ENCODE measurements at places on chromosomes 12 and 14. TPM values are rescaled to one million over a fixed set of nuclear protein-coding genes. Genes with fewer than 3 reads are reported as not detected.

Gene ALDH2
- total RNA-seq, result 57.2 TPM

Gene C12orf50
- not detected for total RNA-seq

Gene TBC1D30
- total RNA-seq, result 2.7 TPM

Gene SEL1L
- 68.2 TPM for total RNA-seq

Gene LRP6
- 46.2 TPM for total RNA-seq

DNA sequence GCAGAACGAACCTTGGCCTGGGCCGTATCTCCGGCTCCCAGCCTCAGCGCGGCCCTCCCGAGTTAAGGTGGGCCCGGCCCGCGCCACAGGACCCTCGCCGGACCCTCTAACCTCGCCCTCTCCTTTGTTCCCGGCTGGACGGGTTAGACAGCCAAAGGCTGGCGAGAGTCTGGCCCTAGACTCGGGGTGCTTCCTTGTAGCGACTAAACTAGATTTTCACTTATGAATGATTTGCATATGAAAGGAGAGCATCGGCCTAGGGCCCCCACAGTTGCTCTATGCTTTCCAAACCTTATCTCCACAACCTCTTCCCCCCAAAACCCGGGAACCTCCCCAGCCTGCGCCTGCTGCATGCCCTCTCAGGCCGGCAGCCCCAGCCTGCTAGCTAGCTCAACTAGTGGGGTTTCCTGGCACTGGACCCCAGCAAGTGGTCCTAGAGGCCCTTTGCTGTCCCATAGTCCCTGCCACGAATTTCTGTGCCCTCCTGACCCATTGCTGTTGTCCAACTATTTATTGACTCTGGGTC, 2.0 kb downstream of the HOXC5 start:
- no peaks in the 10 kb centered on the region for H3K27me3 ChIP-seq
- no peak overlapping the region for H3K4me3 ChIP-seq

- no peak overlapping the region for H3K4me3 ChIP-seq
- no peak overlapping the region for H3K27ac ChIP-seq
- DNase-seq, result no peak
- H3K4me1 ChIP-seq, result no peaks in the 10 kb centered on the region
These were observed 85.7 kb upstream of the USP44 start for GRCh38 chr12:95637010-95637409.

DNA sequence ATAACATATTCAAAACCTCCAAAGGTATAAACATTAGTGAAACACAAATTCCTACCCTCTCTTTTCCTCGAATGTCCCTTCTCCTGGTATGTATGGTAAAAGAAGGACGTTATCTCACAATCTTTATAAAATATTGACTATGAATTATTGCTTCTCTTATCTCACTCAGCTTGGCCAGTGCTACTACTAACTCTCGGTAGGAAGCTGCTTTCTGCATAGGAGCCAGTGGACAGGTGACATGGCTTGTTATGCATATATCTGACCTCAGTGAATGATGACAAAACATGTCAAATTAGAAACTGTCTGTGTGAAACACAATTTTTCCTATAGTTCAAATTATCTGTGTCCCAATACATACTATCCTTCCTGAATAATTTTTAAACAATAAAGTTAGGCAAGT, 48.5 kb upstream of the FLRT2 start:
- no peak overlapping the region for H3K4me3 ChIP-seq
- no peaks in the 10 kb centered on the region for H3K27me3 ChIP-seq
- H3K36me3 ChIP-seq, result no peaks in the 10 kb centered on the region
- no peak overlapping the region for H3K27ac ChIP-seq
- peaks cover 4% of the 10 kb centered on the region for H3K4me1 ChIP-seq
- DNase-seq, result no peak

- no peak for DNase-seq
- no peaks in the 10 kb centered on the region for H3K36me3 ChIP-seq
- H3K27ac ChIP-seq, result no peak overlapping the region
- H3K4me1 ChIP-seq, result no peaks in the 10 kb centered on the region
- H3K4me3 ChIP-seq, result no peak overlapping the region
These were observed 693.4 kb downstream of the NOVA1 start for GRCh38 chr14:25904446-25904845.

DNA sequence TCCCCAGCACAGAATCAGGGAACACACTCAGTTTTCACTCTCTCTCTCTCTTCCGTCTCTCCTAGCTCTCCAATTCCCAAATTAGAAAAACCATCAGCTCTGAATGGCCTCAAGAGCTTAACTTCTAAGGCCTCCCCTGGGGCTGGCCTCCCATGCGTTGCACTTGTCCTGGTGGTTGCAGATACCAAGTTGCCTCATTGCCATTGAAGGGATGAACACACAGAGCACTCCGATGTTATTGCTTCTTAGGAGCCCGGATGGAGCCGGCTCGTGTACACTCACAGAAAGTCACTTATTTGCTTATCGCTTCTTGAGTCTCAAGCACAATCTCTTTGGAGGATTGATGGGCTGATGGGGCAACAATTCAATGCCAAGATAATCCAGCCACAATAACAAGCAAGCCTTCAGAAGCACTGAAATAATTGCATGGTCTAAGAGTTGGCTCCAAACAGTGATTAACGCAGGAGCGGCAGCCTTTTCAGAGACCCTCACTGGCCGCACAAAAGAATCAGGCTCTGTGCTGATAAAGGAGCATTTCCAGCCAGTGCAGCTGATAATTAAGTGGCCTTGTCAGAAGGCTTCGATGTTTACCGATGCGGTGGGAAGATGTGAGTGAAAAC, 175.8 kb upstream of the TMEM132C start:
- H3K4me3 ChIP-seq, result no peak overlapping the region
- no peak for DNase-seq
- no peaks in the 10 kb centered on the region for H3K4me1 ChIP-seq
- H3K36me3 ChIP-seq, result no peaks in the 10 kb centered on the region
- no peaks in the 10 kb centered on the region for H3K27me3 ChIP-seq

GRCh38 chr12:15897433-15897832, 13.7 kb upstream of the DERA start:
- no peaks in the 10 kb centered on the region for H3K27me3 ChIP-seq
- no peaks in the 10 kb centered on the region for H3K4me1 ChIP-seq
- no peak for DNase-seq
- H3K4me3 ChIP-seq, result no peak overlapping the region
- H3K27ac ChIP-seq, result no peak overlapping the region

GRCh38 chr14:42965512-42965911, 1358.8 kb downstream of the LRFN5 start:
- H3K27ac ChIP-seq, result no peak overlapping the region
- H3K27me3 ChIP-seq, result no peaks in the 10 kb centered on the region
- no peak for DNase-seq
- no peak overlapping the region for H3K4me3 ChIP-seq

GRCh38 chr12:15851045-15851620, 31.1 kb upstream of the STRAP start:
- H3K4me1 ChIP-seq, result peaks cover 4% of the 10 kb centered on the region
- no peak overlapping the region for H3K4me3 ChIP-seq
- DNase-seq, result no peak
- no peak overlapping the region for H3K27ac ChIP-seq
- no peaks in the 10 kb centered on the region for H3K36me3 ChIP-seq
- H3K27me3 ChIP-seq, result no peaks in the 10 kb centered on the region

GRCh38 chr12:90585640-90586304, 369.2 kb downstream of the CCER1 start:
- H3K27ac ChIP-seq, result no peak overlapping the region
- DNase-seq, result no peak
- no peak overlapping the region for H3K4me3 ChIP-seq
- H3K4me1 ChIP-seq, result no peaks in the 10 kb centered on the region
- H3K36me3 ChIP-seq, result no peaks in the 10 kb centered on the region

GRCh38 chr12:88472248-88472647, 108.0 kb downstream of the KITLG start:
- no peak overlapping the region for H3K27ac ChIP-seq
- H3K27me3 ChIP-seq, result no peaks in the 10 kb centered on the region
- H3K4me3 ChIP-seq, result no peak overlapping the region
- H3K4me1 ChIP-seq, result no peaks in the 10 kb centered on the region
- H3K36me3 ChIP-seq, result no peaks in the 10 kb centered on the region
- no peak for DNase-seq

DNA sequence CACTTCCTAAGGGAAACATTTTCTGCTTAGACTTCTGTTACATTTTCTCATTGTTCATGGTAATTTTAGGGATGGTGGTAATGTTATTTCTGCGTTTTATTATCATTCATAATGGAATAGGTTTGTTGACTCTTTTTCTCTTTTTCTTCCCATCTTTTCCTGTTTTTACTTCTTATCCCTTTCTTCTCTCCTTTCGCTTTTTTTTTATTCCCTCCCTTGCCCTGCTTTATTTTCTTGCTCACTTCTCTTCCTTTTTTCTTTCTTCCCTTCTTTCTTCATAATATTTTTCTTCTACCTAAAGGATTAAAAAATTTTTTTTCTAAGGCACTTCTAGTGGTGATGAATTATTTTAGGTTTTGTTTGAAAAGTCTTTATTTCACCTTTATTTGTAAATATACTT, 45.6 kb downstream of the CNOT2 start:
- H3K27me3 ChIP-seq, result no peaks in the 10 kb centered on the region
- H3K4me3 ChIP-seq, result no peak overlapping the region
- H3K4me1 ChIP-seq, result peaks cover 1% of the 10 kb centered on the region
- H3K27ac ChIP-seq, result no peak overlapping the region
- no peak for DNase-seq
- H3K36me3 ChIP-seq, result no peaks in the 10 kb centered on the region

DNA sequence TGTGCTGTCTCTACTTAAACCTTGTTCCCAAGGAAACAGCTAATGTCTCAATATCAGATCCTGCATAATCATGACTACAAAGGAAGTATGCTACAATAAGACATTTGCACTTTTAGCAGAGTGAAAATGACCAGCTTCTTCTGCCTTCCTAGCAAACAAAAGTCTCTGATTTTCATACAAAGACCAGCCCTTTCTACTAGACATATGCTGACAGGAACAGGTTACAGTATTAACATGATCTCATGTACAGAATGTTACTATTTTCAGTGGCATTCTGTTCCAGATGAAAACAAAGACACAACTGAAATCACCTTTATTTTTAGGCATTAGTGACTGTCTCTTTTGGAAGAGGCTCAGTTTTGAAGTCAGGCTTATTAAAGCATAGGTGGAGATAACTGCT, 228.6 kb downstream of the MED13L start:
- H3K4me3 ChIP-seq, result no peak overlapping the region
- no peak for DNase-seq
- H3K27me3 ChIP-seq, result no peaks in the 10 kb centered on the region

Data from ovary (tissue), 10 donors.